A172 (cell line): ENCODE measurements at places on chromosomes 5 and 9. TPM values are rescaled to one million over a fixed set of nuclear protein-coding genes. Genes with fewer than 3 reads are reported as not detected.

The CYLC2 gene
- not detected in 2 replicates for total RNA-seq

The MED27 gene
- 20.7 and 30.2 TPM in 2 replicates for total RNA-seq

The PRDM9 gene
- not detected in 2 replicates for total RNA-seq

The RAB24 gene
- 15.3 and 23.1 TPM in 2 replicates for total RNA-seq

The AGXT2 gene
- total RNA-seq = not detected in 2 replicates

The SLC22A4 gene
- total RNA-seq = 4.9 and 5.8 TPM in 2 replicates
